ENCODE measurements at places on chromosomes 5 and 9.

- DNase-seq, result peak; percentile 7
These were observed 621 bp downstream of the CEP72 start for GRCh38 chr5:612498-613424.

DNA sequence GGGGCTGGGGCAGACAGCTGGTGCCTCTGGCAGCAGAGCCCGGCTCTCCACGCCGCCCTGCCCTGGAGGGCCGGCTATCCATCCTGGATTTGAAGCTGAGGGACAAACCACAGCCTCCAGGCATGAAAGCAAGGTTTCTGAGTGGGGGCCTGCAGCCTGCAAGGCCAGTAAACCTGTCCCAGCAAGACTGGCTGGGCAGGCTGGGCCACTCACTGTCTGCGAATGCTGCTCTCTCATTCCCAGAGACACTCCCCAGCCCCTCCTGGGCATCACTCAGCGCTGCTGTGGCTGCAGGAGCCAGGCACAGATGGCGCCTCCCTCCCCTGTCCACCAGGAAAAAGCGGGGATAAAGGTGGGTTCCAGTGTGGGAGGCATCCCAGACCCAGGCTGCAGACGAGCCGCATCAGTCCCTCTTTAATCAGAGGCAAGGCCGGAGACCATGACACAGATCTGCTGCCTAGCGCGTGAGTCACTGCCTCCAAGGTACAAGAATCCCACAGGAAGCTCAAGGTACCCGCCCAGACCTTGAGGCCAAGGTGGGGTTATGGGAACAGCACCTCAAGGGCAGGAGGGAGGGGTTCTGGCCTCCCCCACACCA is 118.0 kb downstream of the VAV2 start:
- DNase-seq, result peak; percentile 92

- DNase-seq, result no peak
These were observed 339.2 kb downstream of the PIK3R1 start for GRCh38 chr5:68554571-68555279.

DNA sequence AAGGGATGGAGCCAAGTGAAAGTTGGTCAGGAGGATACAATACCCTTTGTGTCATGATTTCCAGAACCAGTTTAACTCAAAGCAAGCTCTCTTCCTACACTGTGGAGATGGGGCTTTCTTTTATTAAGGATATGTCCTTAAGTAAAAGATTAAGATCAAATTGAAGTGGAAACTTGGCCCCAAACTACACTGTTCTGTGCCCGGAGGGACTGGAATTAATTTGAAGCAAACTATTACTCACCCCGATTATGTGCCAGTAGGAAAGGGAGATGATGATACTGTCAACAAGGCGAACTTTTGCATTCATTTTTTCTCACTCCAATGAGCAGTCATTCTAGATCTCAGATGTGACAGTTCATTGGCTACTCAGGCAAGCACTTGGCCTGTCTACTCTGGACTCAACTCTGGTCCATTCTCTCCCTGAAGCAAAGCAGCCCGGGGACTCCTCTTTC is 186.7 kb downstream of the NTRK2 start:
- no peak for DNase-seq

GRCh38 chr9:110615498-110615897 is 36.0 kb upstream of the SVEP1 start:
- no peak for DNase-seq

DNA sequence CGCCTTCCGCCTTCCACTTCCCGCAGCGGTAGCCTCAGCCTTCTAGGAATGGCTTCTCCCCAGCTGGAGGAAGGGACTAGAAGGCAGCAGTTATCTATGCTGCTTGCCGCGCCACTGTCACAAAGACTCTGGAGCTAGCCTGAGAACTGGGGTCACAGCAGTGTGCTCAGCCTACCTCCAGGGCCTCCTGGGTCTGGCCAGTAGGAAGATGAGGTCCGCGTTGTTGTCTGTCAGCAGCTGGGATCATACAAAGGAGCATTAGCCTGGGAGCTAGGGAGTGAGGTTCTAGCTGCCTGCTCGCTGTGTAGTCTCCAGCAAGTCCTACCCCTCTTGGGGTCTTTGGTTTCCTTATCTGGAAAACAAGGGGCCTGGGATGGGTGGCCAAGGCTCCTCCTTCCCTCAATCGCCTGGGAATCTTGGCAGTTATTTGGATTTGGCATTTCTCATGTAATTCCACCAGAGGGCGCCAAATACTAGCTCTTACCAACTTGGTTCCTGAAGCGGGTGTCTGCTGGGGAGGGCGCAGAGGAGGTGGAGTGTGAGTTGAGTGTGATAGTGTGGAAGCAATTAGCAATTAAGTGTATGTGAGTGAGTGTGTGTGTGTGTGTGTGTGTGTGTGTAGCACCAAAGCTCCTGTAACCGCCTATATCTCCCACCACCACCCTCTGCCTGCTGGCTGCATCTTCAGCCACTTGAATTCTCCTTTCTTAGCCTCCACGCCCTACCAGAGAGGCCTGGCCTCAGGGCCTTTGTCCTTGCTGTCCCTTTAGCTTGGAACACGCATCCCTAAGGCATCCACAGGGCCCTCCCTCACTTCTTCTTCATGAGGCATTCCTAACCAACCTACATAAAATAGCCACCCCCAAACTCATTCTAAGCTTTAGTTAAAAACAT is 97.1 kb downstream of the ENTREP1 start:
- DNase-seq, result peak; percentile 64

- peak; percentile 87 for DNase-seq
These were observed 47.4 kb downstream of the MYO10 start for GRCh38 chr5:16888694-16889124.

DNA sequence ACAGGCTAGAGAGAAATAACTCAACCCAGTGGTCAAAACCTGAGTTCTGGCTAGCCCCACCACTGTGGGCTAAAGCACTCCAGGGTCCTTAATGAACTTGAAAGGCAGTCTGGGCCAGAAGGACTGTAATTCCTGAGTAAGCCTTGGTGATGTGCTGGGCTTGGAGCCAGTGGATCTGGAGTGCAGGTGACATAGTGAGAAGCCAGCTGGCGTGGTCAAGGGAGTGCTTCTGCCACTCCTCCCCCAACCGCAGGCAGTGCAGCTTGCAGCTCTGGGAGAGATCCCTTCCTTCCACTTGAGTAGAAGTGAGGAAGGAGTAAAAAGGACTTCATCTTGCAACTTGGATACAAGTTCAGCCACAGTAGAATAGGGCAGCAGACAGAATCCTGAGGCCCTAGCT is 424.0 kb downstream of the CDH18 start:
- DNase-seq, result no peak

- peak; percentile 74 for DNase-seq
These were observed 198.5 kb upstream of the FBN2 start for GRCh38 chr5:128736553-128736952.

- DNase-seq, result no peak
These were observed 478.9 kb downstream of the HTR1A start for GRCh38 chr5:63483338-63483737.

DNA sequence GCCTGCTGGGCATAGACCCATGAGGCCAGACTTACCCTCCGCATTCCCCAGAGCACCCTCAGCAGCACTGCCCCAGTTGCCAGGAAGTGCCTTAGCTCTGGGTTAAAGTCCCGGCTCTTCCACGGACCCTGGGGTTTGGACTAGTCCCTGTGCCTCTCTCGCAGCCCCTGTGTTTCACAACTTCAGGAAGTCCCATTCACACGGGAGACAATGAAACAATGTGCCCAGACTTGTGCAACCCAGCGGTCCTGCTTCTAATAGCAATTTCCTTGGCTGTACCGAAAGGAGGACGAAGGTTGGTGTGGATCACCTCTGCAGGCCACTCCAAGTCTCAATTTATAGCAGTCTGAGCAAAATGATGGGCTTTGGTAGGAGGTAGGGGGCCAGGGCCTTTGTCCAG is 41.8 kb upstream of the FAT2 start:
- no peak for DNase-seq

DNA sequence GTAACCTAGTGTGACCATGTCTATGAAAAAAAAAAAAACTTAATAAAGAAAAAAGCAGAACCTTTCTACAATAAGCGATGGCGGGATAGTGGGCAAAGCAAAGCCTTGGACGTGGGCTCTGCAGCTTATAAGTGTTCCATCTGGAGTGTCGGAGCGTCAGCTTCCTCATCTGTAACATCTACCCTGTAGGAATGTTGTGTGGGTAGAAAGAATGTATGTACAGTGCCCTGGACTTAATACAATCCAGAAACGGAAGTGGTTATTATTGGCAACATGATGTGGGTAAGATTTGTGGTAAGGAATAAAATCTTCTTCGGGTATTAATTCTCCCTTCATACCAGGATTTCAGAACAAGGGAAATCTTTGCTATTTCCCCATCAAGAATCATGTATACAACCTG is 66.5 kb downstream of the SEMA5A start:
- DNase-seq, result no peak

- no peak for DNase-seq
These were observed 12.6 kb upstream of the CCNG1 start for GRCh38 chr5:163424836-163425235.

DNA sequence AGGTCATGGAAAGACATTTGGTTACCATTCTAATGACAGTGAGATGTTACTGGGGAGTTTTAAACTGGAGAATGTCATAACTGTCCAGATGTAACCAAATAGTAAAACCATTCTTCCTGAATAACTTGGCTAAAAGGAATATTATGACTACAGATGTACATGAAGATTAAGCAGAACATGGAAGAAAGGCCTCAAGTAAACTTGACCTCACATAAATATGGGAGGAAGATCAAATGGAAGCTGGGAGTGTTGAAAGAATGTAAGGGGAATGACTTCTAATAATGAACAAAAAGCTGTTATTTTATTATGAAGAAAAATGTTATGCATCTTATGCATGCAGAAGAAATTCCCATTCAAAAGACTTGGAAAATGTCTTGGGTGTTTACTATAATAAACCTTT is 107.7 kb upstream of the CDKN2B start:
- DNase-seq, result no peak

GRCh38 chr5:118789366-118789765 is 199.0 kb downstream of the DTWD2 start:
- no peak for DNase-seq

DNA sequence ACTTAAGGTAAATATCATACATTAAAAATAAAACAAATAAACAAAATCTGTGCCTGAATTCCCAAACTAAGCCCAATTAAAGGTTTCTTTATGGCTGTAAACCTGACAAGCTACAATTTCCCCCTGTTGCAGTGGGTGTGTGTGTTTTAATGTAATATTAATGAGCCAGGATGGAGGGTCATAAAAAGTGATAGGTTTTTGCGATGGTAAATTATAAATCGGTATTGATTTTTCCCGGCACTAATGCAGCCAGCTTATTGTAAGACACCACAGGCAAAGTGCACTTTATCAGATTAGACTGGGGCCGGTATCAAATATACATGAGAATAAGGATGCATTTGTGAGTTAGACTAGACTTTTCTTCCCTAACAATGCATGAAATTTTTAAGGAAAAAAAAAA is 120.4 kb downstream of the EBF1 start:
- DNase-seq, result no peak

- peak; percentile 49 for DNase-seq
These were observed 113.3 kb downstream of the MAPKAP1 start for GRCh38 chr9:125593581-125594222.

DNA sequence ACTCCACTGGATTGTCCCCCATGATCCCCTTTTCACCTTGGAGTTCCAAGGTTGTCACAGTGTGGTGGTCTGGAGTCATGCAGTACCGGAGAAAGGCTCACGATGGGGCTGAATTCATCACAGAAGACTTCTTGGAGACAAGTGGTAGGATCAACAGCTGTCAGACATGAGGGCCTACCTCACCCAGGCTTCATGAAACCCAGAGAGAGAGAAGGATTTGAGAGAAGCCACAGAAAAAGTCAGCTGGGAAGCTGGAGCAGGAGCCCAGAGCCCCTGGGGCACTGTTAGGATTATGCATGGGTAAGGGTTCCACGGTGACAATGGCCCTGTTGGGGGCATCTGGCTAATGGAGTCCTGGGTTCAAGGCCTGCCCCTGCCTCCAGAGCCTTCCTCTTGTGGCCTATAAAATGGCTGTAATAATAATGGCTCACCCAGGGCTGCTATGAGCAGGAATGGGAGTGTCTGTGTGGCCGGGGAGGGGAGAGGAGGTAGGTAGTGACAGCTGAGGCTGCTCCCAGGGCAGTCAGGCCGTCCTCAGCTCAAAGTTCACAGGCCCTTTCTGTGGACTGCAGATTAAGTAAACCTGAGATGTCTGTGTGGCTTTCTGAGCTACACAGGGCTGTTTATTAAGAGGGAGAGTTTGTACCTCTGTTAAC is 910 bp downstream of the TRIM14 start:
- DNase-seq, result peak; percentile 38

DNA sequence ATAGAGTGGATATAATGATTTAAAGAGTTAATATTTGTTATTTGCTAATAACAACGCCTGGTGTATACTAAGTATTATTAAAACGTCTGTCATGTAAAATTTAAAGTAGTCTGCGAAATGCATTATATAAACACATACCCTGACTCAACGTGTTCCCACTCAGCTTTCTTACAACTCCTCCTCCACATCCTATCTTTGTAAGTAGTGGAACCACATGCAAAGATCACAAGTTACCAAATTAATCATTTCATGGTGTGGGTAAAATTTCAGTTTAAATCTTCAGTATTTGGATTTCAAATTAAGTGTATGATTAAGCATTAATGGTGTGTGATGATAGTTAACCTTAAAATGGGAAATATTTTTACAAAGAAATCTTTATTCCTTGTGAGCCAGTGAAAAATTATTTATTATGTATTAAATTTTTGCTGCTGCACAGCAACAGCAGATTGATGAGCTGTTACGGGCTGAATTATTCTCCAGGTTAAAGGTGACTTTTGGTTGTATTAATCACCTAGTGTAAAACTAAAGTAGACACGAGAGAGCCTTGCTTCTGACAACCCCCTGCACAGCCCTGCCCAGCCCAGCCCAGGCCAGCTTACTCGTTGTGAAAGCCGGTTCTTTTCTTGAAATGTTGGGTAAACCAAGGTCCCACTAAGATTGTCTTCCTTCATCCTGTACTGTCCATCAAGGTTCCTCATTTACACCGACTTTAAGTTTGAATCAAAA is 373.5 kb downstream of the DTWD2 start:
- no peak for DNase-seq

DNA sequence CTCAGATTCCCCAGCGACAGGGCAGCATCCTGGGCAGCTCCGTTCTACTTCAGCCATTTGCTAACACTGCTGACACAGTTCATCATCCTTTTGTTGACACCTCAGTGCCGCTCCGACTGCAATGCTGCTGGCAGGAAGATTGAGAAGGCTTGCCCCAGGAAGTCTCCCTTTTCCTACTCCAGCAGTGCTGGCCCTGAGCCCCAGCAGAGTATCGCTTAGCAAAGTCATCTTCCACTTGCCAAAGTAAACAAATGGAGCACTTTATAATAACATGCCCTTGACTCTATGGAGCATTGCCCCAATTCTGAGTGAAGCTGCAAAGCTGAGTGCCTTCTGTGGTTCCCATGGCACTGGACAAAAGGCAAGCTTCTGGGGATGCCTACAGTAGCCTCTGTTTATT is 32.2 kb downstream of the PRLR start:
- DNase-seq, result peak; percentile 67

- no peak for DNase-seq
These were observed 220.0 kb downstream of the KDM4C start for GRCh38 chr9:6977761-6978160.

DNA sequence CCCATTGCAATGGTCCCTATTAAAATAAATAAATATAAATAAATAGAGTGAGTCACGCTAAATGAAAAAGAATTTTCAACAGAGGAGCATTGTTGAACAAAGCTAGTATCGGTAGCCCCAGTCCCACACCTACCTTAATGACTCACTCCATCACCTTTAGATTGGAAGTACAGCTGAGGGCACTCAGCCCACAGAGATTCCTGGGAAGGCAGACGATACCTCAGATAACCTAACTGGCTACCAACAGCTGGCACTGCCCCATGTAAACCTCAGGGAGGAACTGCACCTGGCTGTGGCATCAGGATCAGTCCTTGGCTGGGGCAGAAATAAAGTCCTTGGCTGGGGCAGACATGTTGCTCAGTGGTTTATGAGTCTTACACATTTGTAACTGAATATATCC is 49.3 kb downstream of the SPRY4 start:
- peak; percentile 40 for DNase-seq
